ENCODE measurements at places on chromosomes 5 and 9.

- no peak for DNase-seq
These were observed 9.9 kb downstream of the HNRNPH1 start for GRCh38 chr5:179613460-179614071.

- DNase-seq, result no peak
These were observed 39.6 kb downstream of the SFXN1 start for GRCh38 chr5:175517824-175518450.

GRCh38 chr5:75509956-75510355 lies 1.5 kb downstream of the CERT1 start:
- DNase-seq, result peak; percentile 9

- DNase-seq, result peak; percentile 40
These were observed 796 bp downstream of the LNPEP start for GRCh38 chr5:96936431-96937320.

GRCh38 chr5:111676466-111676865 lies 80.5 kb downstream of the NREP start:
- no peak for DNase-seq

DNA sequence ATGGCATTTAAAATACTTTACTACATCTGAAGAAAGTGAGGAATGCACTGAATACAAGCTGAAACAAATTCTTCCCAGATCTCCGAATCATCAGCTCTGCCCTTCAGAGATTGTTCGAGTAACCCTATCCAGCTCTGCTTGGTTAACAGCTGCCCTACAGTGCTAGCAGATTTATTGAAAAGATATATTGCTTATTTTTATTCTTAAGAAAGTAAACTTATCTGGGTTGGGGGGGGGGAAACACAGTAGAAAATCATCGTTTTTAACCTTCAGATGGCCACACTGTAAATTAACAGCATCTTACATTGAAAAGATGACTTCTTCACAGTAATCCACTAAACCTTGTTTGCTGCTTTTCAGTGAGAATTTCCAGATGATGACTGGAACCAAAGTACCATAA lies 210.8 kb downstream of the NFIB start:
- DNase-seq, result no peak

DNA sequence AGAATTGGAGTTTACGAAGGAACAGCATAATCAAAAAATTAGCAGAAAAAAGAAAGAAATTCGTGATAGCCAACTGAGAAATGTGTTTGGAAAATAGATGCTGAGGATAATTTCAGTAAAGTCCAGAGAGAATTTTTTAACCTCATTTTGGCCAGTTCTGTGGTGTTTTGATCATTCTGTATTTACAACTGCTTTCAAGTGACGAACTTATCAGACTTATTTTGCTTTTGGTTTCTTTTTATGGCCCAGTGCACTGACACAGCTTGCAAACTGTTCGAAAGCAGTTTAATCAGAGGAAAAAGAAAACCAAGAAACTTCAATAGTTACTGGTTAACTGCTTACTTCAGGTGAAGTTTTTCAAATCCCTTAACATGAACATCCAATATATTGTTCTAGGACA lies 1.9 kb downstream of the SDHA start:
- DNase-seq, result no peak

DNA sequence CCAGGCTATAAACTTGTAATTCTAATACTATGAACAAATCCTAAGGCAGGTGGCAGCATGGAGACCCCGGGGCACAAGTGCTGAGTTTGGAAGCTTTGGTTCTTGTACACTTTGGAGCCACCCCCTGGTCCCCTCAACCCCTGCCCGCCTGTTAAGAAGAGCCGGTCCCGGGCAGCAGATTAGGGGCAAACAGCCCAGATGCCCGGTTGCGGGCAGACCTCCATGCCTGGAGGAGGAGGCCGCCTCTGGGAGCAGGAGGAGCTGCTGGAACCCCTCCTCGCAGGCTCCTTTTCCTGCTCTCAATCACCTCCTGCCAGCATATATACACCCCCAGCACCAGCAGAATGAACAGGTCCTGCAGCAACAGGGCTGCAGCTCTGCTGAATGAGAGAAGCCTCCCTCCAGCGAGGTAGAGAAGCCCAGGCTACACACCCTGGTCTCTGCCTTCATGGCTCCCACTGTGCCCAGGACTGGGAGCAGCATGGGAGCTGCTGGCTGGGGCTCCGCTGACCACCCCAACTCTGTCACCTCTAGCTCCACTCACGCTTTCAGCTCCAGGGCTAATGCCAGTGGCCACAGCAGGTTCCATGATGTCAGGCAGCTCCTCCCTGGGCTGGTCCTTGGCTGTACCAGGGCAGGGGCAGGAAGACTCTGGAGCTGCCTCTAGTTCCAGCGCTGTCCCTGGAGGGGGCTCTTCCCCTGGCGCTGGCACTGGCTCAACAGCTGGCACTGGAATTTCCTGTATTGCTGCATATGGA lies 1713.5 kb upstream of the ACO1 start:
- DNase-seq, result no peak

DNA sequence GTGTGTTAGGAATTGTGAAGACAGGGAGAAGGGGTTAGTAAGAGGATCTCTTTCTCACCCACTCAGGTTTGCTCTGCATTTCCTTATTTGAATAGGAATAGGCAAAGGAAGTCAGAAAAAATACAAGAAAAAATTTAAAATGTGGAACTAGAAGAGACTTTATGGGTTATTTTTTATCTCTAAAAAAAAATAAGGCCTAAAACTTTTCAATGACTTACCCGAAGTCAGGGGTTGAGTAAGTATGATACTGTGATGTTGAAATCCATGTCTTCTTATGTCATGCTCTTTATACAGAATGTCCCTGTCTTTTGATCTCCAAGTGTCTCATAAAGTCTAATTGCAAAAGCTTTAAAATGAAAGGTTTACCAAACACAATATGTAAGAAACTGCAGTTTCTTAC lies 148.3 kb upstream of the PIK3R1 start:
- DNase-seq, result no peak

- DNase-seq, result no peak
These were observed 3.6 kb upstream of the IL17B start for GRCh38 chr5:149382517-149383220.

GRCh38 chr5:115551415-115551814 lies 6.8 kb upstream of the FEM1C start:
- peak; percentile 54 for DNase-seq

DNA sequence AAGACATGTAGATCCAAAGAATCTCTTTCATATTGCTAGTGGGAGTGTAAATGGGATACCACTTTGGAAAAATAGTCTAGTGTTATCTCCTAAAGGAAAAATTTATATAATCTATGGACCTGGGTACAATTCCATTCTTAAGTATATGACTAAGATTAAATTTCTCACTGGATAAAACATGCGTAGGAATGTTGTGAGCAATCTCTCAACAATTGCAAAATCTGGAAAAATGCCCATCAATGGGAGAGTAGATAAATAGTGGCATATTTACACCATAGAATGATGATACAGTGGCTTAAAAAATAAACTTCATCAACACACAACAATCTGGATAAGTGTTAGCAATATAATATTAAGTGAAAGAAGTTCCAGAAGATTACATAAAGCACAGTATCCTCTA lies 469.5 kb downstream of the MAN2A1 start:
- DNase-seq, result no peak

DNA sequence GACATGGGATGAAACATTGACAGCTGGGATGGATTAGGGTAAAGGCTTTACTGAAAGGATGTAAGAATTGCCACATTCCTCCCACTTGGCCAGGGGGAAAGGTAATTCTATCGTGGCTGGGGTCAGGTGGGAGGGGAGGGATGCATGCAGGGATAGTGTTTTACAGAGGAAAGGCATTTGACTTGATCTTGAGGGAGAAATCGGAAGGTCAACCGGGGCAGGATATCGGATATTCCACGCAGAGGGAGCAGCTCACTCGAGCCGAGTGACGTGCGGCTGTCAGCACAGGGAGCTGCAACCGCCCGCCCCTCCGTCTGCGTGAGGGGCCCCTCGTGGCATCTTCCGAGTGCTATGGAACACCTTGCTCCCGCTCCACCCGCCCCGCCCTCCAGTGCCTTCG lies 63.4 kb upstream of the ADAMTS2 start:
- no peak for DNase-seq

- no peak for DNase-seq
These were observed 57.4 kb upstream of the SIMC1 start for GRCh38 chr5:176180781-176181180.

GRCh38 chr9:26813247-26813646 lies 79.4 kb downstream of the CAAP1 start:
- DNase-seq, result no peak

Measured in CD4-positive, alpha-beta T cell treated with Interferon gamma for 1 hour (primary cell).